ENCODE measurements at places on chromosomes 3 and 15.

- DNase-seq: no peak
These were observed 96.9 kb downstream of the RFX7 start for GRCh38 chr15:56146756-56147155.

GRCh38 chr15:81024265-81024872 is 23.6 kb downstream of the TLNRD1 start:
- DNase-seq: no peak

DNA sequence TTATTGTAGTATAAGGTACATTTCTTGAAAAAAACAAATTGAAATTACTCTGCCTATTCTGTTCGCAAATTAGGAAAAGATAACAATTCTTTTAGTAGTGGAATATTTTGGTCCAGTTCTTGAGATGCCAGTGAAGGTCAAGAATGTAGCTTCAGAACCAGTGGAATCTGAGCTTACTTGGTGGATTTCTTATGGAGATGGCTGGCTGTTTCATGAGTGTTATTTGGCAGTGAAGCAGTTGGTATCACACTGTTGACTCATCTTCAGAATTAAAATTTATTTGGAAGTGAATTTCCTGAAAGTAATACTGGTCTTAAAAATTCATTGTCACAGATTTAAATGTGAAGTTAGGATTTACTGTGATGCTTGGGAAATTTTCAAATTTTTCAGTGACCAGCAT is 19.1 kb downstream of the RNF13 start:
- no peak for DNase-seq

- no peak for DNase-seq
These were observed 21.8 kb upstream of the POU1F1 start for GRCh38 chr3:87298111-87298718.

DNA sequence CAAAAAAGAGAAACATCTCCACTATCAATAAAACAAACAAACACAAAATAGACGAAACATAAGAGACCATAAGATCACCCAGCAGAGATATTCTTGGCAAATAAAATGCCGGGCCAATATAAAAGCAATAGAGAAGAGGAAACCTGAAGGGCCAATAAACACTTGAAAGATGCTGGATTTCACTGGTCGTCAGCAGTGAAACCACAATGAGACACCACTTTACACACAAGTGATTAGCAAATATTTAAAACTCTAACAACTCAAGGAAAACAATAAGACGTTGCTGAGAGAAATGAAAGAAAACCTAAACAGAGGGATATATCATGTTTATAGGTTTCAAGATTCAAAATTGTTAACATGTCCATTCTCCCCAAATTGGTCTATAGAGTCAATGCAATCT is 148.5 kb downstream of the WDR76 start:
- DNase-seq: no peak

- DNase-seq: no peak
These were observed 121.6 kb upstream of the THRB start for GRCh38 chr3:24616110-24616829.

DNA sequence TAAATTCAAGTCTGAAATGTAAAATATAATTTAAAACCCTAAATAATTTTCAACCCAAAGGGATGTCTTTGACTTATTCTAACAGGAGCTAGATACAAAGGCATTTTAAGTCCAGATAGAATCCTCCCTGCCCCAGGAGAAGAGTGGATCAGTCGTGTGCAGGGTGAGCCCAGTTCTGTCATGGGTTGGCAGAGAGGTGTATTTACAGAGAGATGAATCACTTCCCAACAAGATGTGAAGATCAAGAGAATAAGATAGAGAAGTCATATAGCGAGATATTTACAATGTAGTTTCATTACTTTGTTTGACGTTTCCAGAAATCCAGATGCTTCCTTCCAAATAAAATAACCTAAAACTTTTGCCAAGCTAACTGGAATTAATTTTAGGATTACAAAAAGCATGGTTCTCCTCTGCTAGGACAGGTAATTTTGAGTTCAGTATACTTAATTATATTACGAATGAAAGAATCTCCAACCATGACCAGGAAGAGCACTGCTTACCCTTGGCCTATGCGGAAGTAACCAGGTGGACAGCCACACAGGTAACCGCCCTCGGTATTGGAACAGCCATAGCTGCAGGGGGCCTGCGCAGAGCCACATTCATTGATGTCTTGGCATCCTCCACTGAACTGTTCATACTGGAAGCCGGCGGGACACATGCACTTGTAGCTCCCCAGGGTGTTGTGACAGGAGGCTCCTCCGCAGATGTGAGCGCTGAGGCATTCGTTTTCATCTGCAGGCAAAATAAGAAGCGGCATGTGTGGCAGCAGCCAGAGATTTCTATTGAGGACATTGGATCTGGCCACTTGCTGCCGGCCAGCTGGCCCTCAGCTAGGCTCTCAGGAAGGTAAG is 84.0 kb downstream of the DUT start:
- DNase-seq: no peak

DNA sequence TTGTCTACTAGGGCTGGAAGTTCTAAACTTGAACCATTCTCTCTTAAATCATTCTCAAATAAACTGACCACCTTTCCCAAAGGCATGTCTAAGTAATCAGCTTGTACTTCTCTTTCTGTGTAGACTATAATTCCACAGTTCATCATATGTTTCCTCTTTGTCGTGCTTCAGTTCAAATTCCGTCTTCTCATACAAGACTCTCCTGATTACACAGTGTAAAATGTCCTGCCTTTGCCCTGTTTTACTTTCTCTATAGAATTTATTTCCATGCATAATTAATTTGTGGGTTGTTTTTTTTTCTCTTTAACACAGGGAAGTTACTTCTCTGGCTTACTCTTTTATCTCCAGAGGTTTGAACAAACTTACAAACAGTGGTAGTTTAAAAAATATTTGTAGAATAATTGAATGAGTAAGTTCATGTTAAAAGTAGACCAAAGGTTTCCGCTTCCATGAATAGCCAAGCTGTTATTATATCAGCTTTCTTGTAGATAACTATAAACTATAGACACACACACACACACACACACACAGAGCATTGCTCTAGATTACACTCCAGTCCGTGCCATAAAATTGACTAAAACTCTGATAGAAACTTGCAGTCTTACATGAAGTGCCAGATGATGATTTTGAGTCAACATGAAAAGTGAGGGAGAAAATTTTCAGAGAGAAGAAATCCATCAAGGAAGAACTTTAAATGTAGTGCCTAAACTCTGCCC is 119.0 kb downstream of the SUCNR1 start:
- DNase-seq: no peak

DNA sequence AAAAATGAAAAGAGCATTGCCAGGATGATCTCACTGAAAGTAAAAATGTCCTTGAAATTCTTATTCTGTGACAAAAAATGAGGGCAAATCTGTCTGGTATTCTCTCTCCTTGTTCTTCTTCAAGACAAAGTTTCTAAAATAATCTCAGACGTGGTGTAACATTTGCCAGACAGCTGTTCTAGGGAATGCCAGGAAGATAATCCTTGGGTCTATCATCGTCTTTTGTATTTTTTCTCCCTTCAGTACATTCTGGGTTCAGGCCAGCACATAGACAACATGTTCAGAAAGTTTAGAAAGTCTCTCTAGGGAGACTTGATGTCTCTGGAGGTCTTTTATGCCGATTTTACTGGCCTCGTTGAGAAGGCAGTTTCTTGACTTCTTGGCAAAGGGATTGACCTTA is 121.2 kb upstream of the HES1 start:
- DNase-seq: no peak

DNA sequence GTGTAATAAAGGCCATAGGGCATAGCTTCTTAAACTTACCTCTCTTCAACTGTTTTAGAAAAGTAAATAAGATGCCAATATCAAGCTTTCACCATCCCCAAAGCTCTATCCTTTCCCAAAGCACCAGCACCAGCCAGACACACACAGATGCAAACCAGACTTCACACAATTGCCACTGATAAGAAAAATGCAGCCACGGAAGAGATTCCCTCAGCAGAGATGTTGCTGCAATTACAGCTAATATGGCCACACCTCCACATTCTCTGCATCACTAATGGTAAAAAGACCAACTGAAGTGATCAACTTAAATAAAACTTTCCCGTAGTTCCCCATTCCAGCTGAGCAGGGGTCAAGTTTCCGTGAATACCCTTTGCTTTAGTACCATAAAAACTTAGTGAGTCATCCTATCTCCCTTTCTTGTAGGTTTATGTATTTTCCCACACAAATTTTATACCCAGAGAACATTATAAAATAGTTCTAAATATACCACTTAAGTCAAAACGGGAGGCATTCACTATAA is 64.4 kb downstream of the SLC9A9 start:
- no peak for DNase-seq

DNA sequence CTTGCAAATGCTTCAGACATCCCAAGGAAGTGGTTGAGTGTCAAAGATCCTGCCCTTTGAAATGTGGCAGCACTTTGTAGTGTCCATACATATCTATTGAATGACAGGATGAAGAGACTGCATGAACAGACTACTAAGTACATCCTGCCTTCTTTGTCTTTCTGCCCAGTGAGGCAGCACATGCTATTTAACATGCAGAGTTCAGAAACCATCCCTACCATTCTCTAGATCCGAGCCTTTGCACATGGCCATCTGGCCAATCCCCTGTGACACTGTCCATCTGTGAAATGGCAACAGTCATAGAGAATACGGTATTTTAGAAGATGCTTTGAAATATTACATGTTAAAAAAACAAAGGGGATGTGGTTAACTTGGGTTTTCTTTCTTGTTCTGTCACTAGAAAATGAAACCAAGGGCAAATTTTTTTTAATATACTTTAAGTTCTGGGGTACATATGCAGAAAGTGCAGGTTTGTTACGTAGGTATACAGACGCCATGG is 519.6 kb downstream of the NTRK3 start:
- no peak for DNase-seq

DNA sequence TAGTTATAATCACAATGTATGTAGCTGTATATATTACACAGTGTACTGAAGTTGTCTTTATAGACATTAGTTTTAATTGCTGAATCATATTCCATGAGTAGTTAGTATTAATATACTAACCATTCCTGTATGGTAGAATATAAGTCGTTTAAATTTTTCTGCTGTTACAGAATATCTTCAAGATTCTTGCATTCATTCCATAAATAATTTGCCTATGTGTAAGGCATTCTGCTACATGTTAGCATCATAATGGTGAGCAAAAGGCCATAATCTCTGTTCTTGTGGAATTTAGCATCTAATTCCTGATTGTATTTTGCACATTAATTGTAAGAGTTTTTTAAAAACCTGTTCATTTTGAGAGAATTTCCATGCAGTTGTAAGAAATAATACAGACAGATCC is 14.1 kb downstream of the GYG1 start:
- no peak for DNase-seq

DNA sequence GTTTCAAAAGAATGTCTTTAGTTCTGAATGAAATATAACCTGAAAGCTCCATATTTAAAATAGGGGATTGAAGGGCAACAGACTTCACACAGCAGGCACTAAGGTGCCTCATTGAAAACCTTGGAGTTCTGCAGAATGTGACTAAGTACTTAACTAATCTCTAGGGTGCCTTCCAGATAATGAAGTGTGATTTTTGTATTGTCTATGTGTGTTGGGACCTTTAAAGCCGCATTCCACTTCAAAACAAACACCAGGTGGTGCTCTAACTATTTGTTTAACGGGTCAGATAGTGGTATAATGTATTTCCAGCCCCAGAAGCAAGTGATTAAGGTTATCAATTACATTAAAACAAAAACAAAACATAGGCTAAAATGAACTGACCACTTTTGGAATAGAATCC is 28.0 kb downstream of the TFG start:
- DNase-seq: no peak

DNA sequence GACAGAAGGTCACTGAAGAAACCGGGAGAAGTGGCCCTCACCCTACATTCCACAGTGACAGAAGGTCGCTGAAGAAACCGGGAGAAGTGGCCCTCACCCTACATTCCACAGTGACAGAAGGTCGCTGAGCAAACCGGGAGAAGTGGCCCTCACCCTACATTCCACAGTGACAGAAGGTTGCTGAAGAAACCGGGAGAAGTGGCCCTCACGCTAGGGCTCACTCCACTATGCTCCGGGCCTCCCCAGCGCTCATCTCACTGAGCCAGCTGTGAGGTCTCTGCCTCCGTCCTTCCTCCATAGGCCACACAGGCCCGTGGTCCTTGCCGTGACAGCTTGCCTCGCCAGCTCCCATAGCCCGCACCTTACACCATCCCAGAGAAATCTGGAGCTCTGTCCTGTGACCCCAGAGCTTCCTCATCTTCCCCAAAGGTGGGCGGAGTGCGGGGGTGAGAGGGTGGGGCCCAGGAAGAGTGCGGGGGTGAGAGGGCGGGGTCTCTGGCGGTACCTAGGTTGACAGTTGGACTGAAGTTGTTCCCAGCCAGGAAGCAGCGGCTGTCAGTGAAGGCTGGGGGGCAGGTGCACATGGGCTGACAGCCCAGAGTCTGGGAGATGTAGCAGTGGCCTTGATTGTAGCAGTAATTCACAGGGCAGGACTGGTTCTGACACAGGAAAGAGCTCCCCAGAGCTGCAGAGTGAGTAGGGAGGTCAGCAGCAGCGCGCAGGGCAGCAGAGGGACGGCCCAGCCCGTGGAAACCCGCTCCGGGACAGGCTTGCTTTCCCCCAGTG is 32.0 kb downstream of the MUC20 start:
- DNase-seq: no peak

- DNase-seq: no peak
These were observed 5.6 kb downstream of the CTXND1 start for GRCh38 chr15:80246425-80246894.

DNA sequence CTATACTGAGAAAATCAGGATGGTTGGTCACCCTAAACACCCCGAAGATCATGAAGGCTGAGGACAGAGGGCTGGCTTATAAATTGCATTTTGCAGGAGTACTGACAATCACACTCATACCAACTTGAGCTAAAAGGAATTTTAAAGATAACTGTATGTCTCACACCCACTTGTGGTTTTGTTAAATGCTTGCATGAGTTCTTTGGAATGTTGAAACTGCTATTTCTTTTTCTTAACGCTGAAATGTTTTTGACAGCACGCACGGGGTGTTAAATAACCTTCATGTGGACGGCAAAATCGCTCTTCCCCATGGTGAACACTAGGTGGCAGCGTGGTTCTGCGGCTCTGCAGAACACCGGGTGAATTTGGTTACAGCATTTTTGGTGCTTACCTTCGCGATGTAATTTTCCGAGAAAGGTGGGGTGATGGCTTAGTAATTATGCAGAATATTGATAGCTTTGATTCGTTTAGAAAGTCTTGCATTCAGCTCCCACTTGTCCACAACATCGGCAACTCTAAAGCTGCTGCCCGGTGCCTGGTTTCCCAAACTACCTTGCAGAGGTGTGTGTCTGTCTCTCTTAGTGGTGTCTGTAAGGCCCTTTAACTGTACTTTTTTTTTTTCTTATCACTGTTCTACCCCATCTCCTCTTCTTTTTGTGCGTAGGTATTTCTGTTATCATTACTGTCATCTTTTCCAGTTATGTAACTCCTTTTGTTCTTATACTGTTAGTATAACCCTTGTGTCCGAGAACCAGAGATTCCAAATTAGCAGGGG is 51.7 kb downstream of the ARNT2 start:
- DNase-seq: peak; percentile 43

Data from T-helper 2 cell treated with Interferon-gamma antibody and Interleukin-4, amounts not matched to agents 5 μg/mL and 100 μg/mL, for 36 hours (primary cell).